Hematopoietic multipotent progenitor cell treated with erythropoietin and hydrocortisone succinate and interleukin-3 and kit ligand, for 4 days (in vitro differentiated cells): ENCODE measurements at places on chromosomes 3 and 15.

DNA sequence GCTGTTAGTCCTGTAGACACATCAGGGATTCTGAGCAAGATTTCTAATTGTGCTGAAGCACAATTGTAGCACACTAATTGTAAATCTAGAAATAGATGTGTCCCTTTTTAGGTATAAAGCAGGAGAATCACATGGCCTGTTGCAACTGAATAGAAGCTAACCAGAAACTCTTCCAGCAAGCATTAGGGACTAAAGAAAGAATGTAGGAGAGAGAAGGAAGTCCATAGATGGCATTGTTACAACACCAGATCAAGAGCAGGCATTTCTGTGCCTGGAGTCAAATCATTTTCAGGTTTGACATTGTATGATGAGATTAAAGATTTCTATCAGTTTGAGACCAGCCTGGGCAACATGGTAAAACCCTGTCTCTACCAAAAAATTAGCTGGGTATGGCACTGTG is 27.4 kb downstream of the CALML4 start:
- no peak for DNase-seq

- no peak for DNase-seq
Measured at GRCh38 chr3:13162549-13163320, 89.5 kb upstream of the IQSEC1 start.

DNA sequence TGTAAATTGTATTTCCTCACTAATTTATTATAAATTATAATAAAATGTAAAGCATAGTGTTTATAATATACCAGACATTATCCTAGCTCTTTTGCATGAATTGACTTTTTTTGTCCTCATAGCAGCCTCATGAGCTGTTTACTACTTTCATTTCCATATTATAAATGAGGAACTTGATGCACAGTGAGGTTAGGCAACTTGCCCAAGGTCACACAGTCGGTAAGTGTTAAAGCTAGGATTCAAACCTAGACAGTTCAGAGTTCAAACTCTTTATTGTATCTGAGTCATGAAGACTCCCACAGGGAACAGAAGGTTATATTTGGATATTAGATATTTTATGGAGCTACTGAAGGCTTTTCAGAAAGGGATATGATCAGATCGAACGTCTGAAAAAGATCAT is 322.2 kb upstream of the SATB1 start:
- peak; percentile 20 for DNase-seq

DNA sequence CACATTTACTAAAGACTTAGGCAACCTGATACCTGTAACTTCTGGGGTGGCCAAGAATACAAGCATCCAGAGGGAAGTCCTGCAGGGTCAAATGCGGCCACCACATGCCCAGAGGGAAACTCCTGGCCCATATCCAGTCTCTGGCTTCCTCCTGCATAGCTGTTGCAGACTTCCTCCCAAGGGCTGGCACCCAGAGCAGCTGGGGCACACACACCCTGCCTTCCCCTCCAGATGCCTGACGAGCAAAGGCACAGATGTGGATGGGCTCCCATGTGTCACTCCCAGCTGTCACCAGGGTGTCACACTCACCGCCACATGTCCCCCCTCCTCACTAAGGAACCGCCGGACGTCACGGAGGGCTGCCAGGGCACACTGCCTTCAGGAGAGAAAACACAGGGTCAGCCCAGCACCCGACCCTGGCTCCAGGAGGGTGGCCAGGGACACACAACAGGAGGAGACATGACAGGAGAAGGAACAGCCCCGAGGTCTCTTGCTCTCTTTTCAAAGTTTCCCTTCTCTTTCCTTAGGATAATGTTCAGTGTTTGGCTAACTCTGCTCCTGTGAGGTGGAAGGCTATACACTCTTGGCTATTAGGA is 13.2 kb downstream of the PFKFB4 start:
- peak; percentile 56 for DNase-seq

DNA sequence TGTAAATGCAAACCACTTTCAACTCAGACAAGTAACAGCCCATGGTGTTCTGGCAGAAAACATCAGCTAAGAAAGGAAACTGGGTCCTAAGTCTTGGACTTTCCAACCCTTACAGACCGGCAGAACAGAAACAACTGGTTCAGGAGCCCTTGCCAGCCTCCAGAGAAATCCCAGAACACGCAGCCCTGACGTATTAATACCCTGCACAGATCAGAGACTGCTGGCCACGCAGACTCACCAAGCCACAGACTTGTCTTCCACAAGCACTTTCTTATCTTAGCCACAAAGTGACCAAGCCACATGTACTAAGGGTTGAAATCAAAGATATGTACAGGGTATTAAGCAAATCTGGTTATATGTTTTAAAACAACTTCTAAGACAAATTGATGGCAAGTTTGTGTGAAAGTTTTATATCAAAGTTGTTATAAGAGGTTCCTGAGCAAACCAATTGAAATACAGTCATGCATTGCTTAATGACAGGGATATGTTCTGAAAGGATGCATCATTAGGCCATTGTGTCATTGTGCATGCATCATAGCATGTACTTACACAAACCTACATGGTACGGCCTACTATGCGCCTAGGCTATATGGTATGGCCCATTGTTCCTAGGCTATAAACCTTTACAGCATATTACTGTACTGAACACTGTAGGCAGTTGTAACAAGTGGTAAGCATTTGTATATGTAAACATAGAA is 36.8 kb downstream of the BTD start:
- peak; percentile 39 for DNase-seq

DNA sequence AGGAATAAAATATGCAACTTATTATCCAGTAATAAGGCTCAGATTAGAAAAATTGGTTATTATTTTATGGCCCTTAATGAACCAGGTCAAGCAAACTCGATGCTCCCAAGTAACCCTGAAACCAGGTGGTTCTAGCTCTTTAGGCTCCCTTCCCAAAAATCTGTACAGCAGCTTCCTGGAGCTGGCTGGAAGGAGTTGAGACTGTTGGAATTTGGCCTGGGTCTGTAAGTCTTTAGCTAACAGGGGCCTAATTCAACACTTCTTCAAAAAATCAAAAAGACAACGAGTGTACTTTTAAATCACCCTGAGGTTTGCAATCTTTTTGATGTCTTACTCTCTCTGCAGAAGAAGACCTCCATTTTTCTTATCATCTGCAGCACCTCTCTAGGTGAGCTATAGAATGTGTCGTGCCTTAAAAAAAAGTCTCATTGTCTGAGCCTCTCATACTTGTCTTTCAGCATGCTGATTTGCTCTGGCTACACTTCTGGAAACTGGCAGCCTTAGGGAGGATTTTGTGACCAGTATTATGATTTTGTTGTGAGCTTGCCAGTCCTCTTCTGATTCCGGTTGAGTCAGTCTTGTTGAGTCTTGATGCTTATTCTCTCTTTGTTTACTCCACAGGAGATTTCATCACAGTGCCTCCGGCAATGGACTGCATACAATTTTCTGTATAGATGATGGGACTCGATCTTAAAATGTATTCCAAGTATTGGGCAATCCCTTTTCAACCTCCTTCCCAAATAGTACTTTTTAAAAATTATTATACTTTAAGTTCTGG is 235.0 kb upstream of the KBTBD8 start:
- no peak for DNase-seq

DNA sequence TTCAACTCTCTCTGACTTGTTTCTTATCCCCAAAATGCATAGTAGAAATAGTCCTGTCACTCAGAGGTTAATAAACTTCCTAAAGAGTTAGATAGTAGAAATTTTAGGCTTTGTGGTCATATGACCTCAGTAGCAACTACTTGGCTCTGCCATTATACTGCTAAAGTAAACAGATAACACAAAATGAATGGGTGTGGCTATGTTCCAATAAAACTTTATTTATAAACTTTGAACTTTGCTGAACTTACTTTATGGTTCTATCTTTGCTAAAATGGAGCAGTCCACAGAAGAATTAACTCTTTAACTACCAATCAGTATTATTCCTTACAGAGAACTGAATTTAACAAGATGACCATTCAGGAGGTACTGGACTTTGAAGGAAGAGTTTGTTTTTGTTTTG is 393.6 kb upstream of the CDIN1 start:
- DNase-seq = no peak

DNA sequence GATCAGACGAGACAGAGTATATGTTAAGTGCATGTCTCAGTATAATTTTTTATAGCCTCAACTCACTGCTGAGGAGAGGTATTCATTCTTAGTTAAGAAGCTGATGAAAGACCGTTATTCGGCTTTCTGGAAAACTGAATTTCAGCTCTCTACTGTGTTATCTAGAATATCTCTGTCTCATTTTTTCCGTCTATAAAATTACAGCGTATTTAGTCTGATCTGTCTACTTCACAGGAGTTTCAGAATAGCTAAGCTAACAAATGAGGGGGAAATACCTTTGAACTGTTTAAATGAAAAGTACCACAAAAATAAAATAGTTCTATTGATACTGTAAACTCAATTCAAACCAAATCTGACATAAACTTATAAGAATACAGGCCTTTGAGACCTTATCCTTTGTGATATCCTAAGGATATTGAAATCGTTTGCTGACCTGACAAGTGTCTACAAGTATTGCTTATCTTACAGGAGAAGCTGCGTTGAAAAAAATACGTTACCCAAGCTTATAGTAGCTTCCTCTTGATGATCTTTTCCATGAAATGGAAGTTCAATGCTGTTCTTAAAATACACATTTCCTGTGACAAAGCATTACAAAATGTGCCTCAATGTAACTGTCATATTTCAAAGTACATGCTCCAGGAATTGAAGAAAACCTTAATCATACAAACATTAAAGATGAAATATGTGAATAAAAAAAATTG is 104.6 kb downstream of the IL1RAP start:
- peak; percentile 86 for DNase-seq

DNA sequence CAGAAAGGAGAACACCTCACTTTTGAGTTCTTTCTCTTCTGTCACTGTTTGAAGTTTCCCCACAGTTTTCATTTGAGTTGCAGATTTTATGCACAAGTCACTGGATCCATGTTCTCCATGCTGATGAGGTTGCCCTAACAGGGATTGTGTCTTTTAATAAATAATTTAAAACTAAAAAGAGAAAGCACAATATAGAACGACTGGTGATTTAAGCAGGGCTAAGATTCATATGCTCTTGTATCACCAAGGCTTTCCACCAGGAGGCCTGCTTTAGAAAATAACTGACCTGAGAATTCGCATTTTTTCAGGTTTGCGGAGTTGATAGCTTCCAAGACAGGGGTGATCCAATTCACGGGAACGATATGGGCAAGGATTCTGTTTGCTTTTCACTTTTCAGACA is 252.0 kb upstream of the VEPH1 start:
- no peak for DNase-seq

DNA sequence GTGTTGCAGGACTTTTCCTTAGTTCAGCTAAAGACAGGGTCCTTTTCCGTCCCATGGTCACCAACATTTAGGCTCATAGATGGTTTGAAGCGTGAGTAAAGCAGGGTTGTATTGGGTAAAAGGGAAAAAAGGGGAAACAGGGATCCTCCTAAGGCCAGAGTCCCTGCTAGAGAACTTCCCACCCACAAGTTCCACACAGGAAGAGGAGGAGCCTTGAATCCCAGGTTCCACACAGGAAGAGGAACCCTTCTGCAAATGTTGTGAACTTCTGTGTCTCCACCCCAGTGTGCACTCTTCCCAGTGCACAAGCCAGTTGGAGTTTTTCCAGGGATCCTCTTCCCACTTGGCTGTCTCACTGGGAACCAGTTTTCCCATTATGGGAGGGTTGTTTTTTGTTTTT is 27.6 kb upstream of the ATP8B4 start:
- no peak for DNase-seq

- DNase-seq = no peak
Measured at GRCh38 chr15:36965570-36966342, 134.6 kb downstream of the MEIS2 start.

DNA sequence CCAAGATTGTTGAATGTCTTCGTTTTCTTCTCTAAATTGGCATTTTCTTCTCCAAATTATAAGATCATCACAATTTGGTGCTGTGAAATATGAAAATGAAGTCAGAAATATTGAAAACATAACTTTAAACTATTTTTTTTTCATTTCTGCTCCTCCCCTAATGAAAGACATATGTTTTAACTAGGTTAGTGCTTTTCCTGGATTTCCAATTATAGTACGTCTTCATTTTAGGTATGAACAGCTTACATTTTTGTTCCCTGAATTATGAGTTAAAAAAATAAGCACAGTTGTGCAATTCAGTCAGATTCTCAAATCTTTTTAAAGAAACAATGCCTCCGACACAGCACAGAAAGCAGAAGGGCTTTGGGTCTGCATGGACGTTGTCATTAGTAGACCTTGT is 83.5 kb upstream of the CFAP20DC start:
- DNase-seq = no peak

DNA sequence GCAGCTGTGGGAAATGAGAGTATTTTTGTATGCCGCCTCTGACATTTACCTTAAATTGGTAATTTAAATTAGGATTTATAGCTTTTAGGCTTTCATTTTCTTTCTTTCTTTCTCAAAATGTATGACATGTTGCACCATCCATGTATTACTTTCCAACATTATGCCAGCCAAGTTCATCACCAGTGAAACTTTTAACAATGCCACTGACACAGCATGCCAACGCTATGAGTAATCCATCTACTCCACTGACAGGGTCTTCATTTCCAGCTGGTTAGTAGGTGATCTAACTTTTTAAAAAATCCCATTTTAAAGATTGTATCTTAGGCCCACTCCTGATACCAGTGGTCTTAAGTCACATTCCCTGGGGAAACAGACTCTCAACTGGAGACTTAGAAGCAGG is 21.8 kb upstream of the CLDN16 start:
- no peak for DNase-seq

DNA sequence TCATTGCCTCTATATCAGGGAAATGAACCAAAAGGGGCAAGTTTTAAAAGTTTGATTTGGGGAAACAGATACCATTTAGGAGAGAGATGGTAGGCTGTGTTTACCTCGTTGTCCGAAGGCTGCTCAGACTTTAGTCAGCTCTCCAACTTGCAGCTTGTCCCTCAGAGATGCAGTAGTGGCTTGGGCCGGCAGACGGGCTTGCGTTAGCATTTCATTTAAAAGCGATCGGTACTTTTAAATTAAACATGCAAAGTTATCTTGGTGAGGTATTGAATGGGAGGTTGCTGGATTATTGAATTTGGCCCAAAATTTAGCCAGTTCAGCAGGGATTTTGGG is 26.2 kb downstream of the EEFSEC start:
- no peak for DNase-seq

DNA sequence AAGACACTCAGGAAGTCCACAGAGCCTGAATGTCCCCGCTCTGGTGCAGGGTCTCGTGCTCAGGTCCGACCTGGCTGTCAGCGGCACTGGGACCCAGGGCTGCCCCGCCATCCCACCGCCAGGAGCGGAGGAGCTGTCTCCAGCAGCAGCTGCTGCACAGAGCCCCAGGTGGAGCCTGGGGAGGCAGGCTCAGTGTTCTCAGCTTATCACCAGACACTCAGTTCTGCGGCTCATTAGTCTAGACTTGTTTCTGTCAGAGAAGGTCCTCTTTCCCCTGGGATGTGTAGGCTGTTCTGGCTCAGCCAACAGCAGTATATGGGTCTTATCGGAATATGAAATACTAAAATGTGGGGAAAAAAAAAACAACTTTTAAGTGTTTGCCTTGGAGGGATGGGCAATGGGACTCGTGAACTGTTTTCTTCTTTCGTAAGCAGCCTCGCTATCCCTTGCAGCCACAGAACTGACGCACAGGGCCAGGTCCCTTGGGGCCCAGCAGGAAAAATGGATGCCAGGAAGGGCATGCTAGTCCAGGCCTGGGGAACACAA is 75.9 kb downstream of the KLF13 start:
- no peak for DNase-seq

- peak; percentile 56 for DNase-seq
Measured at GRCh38 chr15:48719668-48720067, 74.2 kb upstream of the FBN1 start.

- DNase-seq = peak; percentile 37
Measured at GRCh38 chr3:57999417-58000115, 8.7 kb upstream of the FLNB start.
